ENCODE measurements at places on chromosomes 5 and 9.
A peak's percentile ranks its signal among the peaks of the same experiment; 100 is the strongest.

- no peak overlapping the region for H3K4me3 ChIP-seq
- H3K27ac ChIP-seq: no peak overlapping the region
- H3K36me3 ChIP-seq: no peaks in the 10 kb centered on the region
- no peaks in the 10 kb centered on the region for H3K27me3 ChIP-seq
- peaks cover 14% of the 10 kb centered on the region for H3K4me1 ChIP-seq
These were observed 77.4 kb downstream of the WWC1 start for GRCh38 chr5:168368854-168369253.

DNA sequence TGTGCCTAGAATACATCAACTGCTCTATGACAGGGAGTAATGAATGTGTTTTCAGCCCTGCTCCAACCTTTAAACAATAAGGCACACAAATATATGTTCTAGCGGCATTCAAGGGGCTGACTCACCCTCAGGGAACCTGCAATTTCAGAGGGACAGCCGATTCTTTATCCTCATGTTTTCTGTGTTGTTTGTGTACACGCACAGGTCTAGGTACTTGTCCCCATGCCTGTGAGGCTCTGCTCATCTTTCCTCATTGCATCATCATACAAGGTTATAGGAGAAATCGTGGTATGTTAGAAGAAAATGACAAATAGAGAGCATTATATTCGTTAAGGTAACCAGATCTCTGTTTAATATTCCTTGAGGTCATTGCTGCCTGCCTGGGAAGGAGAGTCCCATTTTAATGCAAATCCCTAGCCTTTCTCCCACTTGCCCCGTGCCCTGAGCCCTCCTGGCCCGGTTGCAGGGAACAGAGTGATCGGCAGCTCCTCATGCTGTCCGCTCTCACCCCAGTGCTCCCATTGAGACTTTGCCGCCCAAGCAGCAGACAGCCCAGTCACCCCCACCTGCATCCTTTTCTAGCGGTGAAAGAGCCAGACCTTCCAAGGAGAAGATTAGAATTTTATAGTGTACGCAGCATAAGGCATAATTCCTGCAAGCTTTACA, 14.6 kb downstream of the MAP1B start:
- H3K27ac ChIP-seq: no peak overlapping the region
- H3K4me1 ChIP-seq: peaks cover 24% of the 10 kb centered on the region
- DNase-seq: no peak
- H3K4me3 ChIP-seq: no peak overlapping the region

DNA sequence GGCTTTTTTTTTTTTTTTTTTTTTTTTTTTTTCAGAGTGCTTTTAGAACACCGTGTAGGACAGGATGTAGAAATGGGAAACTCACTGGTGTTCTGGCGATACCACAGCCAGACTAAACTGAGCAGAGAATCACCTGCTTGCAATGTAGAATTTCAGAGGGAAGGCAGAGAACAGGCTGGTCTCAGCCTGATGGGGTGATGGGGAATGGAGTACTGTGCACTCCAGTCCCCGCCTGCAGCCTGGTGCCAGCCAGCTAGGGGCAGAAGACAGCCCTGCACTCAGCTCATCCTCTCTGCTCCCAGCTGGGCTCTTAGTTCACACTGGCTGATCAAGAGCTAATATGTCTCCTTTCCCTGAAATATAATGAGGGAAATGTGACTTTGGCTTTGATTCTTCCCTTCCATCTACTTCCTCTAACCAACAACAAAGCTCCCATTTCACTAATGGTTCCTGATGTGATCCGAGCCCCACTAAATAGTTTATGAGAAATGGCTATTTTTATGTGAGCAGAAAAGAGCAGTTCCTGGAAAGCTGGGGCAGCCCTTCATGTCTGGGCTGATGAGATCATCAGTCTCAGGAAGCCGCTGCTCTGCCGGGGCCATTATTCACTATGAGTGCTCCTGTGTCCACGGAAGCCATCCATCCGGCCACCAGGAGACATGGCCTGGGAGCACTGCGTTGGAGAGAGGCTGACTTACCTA, 209.7 kb downstream of the GADD45G start:
- no peaks in the 10 kb centered on the region for H3K36me3 ChIP-seq
- H3K27ac ChIP-seq: no peak overlapping the region
- no peak overlapping the region for H3K4me3 ChIP-seq
- peak; percentile 39 for DNase-seq
- no peaks in the 10 kb centered on the region for H3K4me1 ChIP-seq

- H3K4me3 ChIP-seq: no peak overlapping the region
- peaks cover 27% of the 10 kb centered on the region for H3K4me1 ChIP-seq
- no peaks in the 10 kb centered on the region for H3K36me3 ChIP-seq
These were observed 25.8 kb downstream of the AFAP1L1 start for GRCh38 chr5:149297340-149298025.

- no peak overlapping the region for H3K4me3 ChIP-seq
- no peak overlapping the region for H3K27ac ChIP-seq
- DNase-seq: no peak
These were observed 443.4 kb upstream of the TRPC7 start for GRCh38 chr5:136808756-136809155.

- H3K4me3 ChIP-seq: no peak overlapping the region
- no peaks in the 10 kb centered on the region for H3K36me3 ChIP-seq
- H3K4me1 ChIP-seq: no peaks in the 10 kb centered on the region
- H3K27me3 ChIP-seq: no peaks in the 10 kb centered on the region
- DNase-seq: peak; percentile 78
- H3K27ac ChIP-seq: no peak overlapping the region
These were observed 181.7 kb upstream of the RIOK2 start for GRCh38 chr5:97364731-97365130.

DNA sequence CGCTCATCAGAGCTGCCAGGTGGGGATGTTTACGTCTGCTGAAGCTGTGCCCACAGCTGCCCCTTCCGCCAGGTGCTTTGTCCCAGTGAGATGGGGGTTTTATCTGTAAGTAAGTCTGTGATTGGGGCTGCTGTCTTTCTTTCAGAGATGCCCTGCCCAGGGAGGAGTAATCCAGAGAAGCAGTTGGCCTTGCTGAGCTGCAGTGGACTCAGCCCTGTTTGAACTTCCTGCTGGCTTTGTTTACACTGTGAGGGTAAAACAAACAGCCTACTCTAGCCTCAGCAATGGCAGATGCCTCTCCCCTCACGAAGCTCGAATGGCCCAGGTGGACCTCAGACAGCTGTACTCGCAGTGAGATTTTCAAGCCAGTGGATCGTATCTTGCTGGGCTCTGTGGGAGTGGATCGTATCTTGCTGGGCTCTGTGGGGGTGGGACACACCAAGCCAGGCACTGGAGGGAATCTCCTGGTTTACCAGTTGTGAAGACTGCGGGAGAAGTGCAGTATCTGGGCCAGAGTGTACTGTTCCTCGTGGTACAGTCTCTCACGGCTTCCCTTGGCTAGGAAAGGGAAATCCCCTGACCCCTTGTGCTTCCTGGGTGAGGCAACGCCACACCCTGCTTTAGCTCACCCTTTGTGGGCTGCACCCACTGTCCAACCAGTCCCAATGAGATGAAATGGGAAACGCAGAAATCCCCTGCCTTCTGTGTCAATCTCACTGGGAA, 530.1 kb upstream of the DMAC1 start:
- H3K27me3 ChIP-seq: no peaks in the 10 kb centered on the region
- no peaks in the 10 kb centered on the region for H3K4me1 ChIP-seq
- no peak overlapping the region for H3K27ac ChIP-seq
- no peak for DNase-seq

DNA sequence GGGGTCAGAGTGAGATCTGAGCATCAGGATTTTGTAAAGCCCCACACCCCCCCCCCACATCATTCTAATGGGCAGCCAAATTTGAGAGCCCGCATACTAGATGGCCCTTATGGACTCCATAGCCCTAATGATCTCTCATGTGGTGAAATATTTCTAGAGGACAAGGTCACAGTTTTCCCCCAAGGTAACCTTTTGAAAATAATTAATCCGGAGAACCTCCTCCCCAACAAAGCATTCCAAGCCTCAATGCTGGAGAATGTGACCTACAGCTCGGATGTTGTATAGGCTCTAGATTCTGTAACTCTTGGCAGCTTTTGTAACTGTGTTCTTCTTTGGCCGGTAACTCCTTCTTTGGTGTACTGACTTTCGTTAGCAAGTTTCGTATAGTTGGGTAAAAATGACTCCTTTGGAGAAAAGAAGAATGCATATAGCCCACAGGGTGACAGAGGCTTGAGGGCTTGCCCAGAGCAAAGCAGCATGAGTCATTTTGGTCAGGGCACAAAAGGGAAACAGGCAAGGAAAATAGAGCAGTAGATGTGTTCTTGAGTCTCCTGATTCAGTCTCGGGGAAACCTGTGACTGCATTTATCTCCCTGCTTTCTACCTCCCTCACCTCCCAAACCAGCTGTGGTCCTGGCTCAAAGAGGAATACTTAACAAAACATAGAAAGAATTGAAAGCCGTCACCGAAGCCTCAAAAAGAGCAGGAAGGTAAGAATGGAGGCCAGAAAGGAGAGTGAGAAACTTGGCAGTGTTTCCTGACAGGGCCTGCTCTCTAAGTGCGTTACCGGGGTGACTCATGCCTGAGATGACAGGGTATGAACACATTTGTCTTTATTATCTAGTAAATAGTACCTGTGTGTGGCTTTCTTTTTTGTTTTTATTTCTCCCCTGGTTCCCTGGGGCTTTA, 6.6 kb upstream of the XPA start:
- no peak for DNase-seq
- no peak overlapping the region for H3K27ac ChIP-seq
- no peak overlapping the region for H3K4me3 ChIP-seq
- H3K4me1 ChIP-seq: no peaks in the 10 kb centered on the region
- H3K36me3 ChIP-seq: no peaks in the 10 kb centered on the region
- no peaks in the 10 kb centered on the region for H3K27me3 ChIP-seq

DNA sequence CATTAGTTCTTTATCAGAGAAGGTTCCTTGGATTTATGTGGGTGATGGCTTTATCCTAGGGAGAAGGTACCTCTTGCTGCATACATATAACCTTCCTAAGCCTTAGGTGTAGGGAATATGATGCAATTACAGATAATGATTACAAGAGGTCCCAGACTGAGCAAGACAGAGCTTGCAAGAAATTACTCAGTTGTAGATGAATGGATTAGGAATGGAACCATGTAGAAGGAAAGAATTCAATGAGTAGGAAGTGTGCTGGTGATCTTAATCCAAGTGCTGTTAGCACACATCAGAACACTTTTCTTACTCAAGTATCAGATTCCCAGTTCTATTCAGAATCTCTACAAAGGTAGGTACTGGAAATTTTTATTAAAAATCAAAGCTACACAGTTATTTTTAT, 2.5 kb downstream of the OR13F1 start:
- no peak for DNase-seq
- no peaks in the 10 kb centered on the region for H3K27me3 ChIP-seq
- H3K4me1 ChIP-seq: no peaks in the 10 kb centered on the region
- no peak overlapping the region for H3K4me3 ChIP-seq

- H3K4me3 ChIP-seq: no peak overlapping the region
- H3K4me1 ChIP-seq: no peaks in the 10 kb centered on the region
- H3K36me3 ChIP-seq: no peaks in the 10 kb centered on the region
- H3K27me3 ChIP-seq: no peaks in the 10 kb centered on the region
- DNase-seq: no peak
These were observed 67.3 kb downstream of the SNX30 start for GRCh38 chr9:112817860-112818203.

- H3K27ac ChIP-seq: no peak overlapping the region
- no peak overlapping the region for H3K4me3 ChIP-seq
- no peaks in the 10 kb centered on the region for H3K27me3 ChIP-seq
- no peaks in the 10 kb centered on the region for H3K4me1 ChIP-seq
These were observed 269.9 kb downstream of the MTRR start for GRCh38 chr5:8138884-8139283.

DNA sequence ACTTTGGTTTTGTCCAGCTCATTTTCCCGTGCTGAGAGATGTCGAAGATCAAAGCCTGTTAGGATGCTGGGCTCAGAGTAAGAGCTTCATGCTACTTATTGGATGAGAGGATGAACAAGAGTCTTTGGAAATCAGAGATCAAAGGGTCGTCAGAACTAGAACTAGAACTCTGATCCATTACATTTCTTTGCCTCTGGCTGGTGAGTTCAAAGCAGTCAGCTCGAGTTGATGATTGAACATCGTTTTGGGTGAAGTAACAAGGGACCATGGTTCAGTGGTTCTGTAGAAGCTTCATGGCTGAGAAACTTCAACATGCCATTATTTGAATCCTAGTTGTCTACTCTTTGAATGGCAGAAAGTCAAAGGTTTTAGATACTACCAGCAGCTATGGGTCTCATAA, 320.3 kb downstream of the ARHGEF28 start:
- no peak for DNase-seq
- H3K27ac ChIP-seq: no peak overlapping the region
- no peaks in the 10 kb centered on the region for H3K36me3 ChIP-seq
- no peak overlapping the region for H3K4me3 ChIP-seq
- no peaks in the 10 kb centered on the region for H3K4me1 ChIP-seq

GRCh38 chr9:37302277-37302676, 120.2 kb upstream of the GRHPR start:
- no peaks in the 10 kb centered on the region for H3K36me3 ChIP-seq
- no peaks in the 10 kb centered on the region for H3K4me1 ChIP-seq
- no peaks in the 10 kb centered on the region for H3K27me3 ChIP-seq
- H3K27ac ChIP-seq: no peak overlapping the region
- no peak for DNase-seq

GRCh38 chr9:105911104-105911911, 217.0 kb downstream of the TMEM38B start:
- no peaks in the 10 kb centered on the region for H3K27me3 ChIP-seq
- H3K4me1 ChIP-seq: peaks cover 3% of the 10 kb centered on the region
- DNase-seq: no peak
- H3K27ac ChIP-seq: no peak overlapping the region
- no peak overlapping the region for H3K4me3 ChIP-seq
- no peaks in the 10 kb centered on the region for H3K36me3 ChIP-seq

- H3K36me3 ChIP-seq: peaks cover 14% of the 10 kb centered on the region
- no peak overlapping the region for H3K4me3 ChIP-seq
- H3K27ac ChIP-seq: peak overlapping the region; percentile 21
- no peaks in the 10 kb centered on the region for H3K27me3 ChIP-seq
These were observed 13.3 kb upstream of the SEC16A start for GRCh38 chr9:136496181-136496580.

DNA sequence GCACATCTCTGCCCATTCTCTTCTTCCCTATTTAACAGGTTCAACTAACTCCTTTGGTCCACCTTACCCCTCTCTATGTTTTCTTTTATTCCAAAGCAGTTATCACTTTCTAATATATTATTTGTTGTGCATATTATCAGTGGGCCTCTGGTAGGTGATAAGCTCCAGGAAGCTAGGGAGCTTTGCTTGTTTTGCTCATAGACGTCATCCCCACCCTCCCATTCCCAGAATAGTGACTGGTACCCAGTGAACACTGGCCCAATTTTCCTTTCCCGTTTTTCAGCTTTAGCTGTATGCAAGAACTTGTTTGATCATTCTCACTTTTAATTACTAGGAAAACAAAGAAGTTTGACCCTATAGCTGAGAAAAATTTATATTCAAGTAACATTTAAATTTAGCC, 6.9 kb downstream of the ABHD17B start:
- no peak overlapping the region for H3K27ac ChIP-seq
- DNase-seq: no peak
- no peak overlapping the region for H3K4me3 ChIP-seq
- no peaks in the 10 kb centered on the region for H3K27me3 ChIP-seq
- H3K4me1 ChIP-seq: peaks cover 18% of the 10 kb centered on the region

Measured in lung (tissue), 17 donors.